ENCODE measurements at places on chromosomes 4 and X.

DNA sequence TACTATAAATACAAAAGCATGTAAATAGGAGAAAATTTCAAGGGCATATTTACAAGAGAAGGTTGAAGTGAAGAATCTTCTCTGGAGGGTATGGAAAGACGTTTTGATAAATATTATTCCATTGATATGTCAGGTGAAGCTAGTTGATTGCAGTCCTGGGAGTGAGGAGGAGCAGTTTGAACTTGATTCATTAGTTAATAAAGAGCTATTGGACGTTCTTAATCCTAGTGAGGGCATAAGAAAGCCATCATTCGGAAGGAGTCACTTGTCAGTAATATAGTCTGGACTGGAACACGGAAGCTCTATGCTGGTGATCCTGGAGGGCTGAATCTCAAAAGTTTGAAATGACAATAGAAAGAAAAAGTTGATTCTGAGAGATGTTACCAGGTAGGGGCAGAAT lies 455.1 kb downstream of the PACRGL start:
- no peak for DNase-seq

GRCh38 chr4:144174401-144175067 lies 34.0 kb upstream of the GYPA start:
- peak; percentile 71 for DNase-seq

DNA sequence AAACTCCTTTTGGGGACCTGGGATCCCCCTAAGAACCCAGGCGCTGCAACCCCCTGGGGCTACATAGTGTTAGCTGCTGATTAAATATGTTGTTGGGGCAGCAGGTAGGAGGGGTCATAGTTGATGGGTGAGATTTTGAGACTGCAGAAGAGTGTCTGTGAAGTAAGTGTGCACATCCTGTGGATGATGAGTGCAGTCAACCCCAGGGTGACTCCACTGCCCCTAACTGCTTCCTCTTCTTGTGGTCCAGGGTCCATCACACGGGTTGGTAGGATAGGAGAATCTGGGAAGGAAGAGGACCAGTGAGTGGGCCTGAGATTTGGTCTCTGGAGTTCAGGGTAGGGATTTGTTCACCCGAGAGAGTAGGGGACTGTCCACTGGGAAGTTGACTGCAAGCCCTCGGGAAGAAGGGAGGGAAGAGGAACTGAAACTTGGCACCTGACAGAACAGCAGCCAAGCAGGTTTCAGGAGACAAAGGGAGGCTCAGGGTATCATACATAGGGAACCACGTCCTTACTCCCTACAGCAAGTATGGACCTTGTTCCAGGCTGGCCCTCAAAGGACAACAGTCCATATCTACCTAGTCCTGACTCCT lies 8.5 kb downstream of the DLG3 start:
- DNase-seq, result no peak

- DNase-seq, result no peak
Observed at GRCh38 chr4:43456383-43456782, 563.9 kb downstream of the GRXCR1 start.

- DNase-seq, result no peak
Observed at GRCh38 chr4:140168474-140168873, 14.5 kb upstream of the MAML3 start.

- no peak for DNase-seq
Observed at GRCh38 chrX:135923353-135923752, 29.8 kb downstream of the SAGE1 start.

DNA sequence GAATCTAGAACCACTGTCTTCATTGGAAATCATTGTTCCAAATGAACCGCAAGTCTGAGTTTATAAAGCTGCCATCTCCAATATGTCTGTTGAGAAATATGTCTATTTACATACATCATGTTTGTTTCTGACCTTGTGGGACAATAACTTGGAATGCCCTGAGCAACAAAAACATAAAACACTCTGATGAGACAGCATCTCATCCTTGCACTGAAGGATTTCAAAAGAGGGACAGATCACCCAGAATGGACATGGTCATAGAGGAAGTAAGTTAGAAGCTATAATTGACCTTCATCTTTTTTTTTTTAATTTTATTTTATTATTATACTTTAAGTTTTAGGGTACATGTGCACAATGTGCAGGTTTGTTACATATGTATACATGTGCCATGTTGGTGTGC lies 22.5 kb downstream of the RXFP1 start:
- no peak for DNase-seq

- DNase-seq, result peak; percentile 37
Observed at GRCh38 chrX:48493890-48494364, 14.9 kb upstream of the PORCN start.

- no peak for DNase-seq
Observed at GRCh38 chr4:185467101-185467500, 4.4 kb downstream of the CCDC110 start.

DNA sequence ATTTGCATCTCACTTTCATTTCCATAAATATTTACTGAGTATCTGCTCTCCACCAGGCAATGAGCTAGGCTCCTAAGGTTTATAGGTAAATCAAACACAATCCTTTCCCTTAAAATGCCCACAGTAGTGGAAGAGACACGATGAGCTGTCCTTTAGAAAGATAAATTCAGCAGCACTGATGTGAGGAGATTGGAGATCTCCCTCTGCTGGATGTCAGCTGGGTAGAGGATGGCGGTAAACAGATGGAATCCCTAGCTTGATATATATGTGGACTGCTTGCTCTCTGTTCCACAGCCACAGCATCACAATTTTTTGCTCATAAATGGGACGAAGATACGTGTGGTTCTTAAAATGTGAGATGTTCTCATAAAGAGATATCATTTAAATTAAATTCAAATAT lies 216.4 kb upstream of the RASGEF1B start:
- no peak for DNase-seq

DNA sequence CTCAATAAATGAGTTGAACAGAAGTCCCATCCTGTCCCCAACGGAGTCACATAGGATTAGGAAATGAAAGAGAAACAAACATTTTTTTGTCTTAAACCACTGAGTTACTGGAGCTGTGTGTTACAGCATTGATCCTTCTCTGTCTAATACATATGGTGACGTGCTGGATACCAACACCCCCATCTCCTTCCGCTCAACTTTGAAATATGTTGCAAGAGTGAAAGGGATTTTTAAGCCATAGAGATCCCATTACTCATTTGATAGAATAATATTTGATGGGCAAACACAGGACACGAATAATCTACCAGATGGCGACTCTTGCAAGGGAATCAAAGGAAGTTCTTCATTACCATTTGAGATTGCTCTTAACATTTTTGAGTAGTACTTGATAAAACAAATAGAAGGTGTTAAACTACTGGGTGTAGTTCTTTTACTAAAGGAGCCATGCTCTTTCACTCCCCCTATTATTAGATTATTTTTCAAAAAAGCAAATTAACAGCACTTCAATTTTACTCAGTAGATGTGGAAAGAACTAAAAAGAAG lies 140.5 kb downstream of the PACRGL start:
- DNase-seq, result no peak

DNA sequence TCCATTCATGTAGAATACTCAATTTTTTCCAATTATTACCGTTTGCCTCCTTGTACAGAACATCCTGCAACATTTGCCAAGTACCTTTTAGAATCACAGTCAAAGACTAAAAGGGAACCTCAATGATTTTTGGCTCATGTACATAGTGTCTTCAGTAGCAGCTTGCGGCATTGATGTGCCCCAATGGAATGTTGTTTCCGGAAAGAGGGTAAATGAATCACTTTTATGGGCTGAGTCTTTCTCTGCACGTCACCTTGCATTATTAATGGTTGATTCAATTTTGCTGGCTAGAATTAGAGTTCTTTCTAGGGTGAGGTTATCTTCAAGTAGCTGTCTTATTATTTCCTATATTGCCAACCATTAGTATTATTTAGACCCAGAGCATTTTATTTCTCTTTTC lies 116.9 kb upstream of the GABRA2 start:
- no peak for DNase-seq

DNA sequence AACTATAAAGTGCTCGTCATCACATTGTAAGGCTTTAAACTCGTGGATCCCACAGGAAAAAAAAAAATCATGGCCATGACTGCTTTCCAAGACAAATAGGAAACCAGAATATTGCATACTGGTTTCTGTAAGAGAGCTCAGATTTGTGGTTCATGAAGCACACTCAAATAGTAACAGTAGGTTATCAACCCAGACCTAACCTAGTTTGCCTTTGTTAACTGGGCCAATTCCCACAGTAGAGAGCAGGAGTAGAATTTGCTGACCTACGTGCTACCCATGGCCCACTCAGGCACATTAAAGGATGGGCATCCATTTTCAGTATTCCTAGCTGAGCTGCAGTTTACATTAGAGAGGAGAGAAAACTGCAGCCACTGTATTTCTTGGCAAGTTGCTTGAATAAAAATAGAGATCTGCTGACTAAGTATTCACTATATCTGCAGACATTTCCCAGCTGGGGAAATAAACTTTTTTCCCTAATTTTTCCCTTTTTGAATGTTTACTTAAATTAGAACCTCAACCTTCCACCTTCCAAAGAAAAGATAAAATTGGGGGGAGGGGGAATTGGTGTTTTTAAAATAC lies 218.5 kb downstream of the SPANXN3 start:
- no peak for DNase-seq

DNA sequence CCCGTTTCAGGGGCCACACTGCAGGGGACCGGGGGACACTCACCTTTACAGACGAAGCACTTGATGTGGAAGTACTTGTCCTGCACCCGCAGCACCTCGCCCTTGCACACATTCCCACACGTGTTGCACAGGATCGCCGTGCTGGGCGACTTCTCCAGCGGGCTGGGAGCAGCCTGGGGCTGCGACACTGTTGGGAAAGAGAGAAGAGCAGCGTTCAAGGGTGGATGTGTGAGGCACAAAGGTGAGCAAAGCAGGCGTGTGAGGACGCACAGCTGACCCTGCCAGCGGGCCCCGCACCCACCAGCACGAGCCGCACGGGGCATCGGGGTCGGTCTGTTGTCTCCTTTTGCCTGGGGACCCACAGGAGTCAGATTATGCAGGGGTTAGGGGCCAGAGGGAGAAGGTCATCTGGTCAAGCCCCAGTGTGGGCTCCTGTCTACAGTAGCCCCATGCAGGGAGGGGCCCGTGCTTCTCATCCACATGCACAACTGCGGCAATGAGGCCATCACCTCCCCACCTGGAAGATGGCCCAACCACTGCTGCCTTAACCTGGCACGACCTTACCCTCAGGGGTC lies 52.1 kb downstream of the ABLIM2 start:
- DNase-seq, result no peak

GRCh38 chr4:175090116-175090515 lies 172.0 kb downstream of the ADAM29 start:
- no peak for DNase-seq

DNA sequence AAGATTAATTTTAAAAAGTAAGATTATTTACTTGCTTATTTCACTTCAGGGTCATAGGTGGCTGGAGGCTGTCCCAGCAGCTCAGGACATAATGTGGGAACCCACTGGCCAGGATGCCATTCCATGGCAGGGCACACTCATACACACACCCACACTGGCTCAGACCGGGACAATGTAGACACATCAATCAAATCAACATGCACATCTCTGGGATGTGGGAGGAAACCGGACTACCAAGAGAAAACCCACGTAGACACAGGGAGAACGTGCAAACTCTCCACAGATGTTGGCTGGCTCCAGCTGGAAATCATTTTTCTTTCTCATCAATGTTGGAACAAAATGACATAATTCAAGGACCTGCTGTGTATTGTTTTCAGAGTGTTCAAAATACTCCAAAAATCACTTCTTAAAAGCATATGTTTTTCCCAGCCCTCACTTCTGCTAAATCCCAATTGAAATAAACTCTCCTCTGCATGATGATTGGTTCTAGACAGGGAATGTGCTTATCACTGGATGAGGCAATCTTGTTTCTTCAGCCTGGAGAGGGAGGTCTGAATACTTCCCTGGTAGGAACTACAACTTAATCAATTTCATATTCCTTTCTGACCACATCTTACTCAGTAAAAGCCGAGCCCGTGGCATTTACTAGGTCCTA lies 18.6 kb upstream of the CPE start:
- DNase-seq, result no peak

GRCh38 chrX:21675931-21676330 lies 17.8 kb upstream of the KLHL34 start:
- DNase-seq, result no peak

DNA sequence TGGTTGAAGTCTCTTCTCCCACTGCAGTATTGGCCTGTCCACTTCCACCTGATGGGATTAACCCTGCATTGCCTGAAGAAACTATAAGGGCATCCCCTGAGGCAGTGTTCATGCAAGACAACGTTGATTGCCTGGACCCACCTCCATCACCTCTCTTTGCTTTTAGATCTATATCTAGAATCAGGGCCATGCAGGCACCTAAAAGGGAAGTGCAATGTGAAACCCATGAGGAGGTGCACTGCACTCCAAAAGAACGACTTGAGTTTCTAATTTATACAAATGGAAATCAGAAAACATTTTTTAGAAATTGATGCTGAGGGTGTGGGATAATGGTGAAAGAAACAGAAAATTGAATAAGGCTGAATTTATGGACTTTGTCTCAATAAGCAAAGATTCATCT lies 694.4 kb downstream of the TRAM1L1 start:
- no peak for DNase-seq

DNA sequence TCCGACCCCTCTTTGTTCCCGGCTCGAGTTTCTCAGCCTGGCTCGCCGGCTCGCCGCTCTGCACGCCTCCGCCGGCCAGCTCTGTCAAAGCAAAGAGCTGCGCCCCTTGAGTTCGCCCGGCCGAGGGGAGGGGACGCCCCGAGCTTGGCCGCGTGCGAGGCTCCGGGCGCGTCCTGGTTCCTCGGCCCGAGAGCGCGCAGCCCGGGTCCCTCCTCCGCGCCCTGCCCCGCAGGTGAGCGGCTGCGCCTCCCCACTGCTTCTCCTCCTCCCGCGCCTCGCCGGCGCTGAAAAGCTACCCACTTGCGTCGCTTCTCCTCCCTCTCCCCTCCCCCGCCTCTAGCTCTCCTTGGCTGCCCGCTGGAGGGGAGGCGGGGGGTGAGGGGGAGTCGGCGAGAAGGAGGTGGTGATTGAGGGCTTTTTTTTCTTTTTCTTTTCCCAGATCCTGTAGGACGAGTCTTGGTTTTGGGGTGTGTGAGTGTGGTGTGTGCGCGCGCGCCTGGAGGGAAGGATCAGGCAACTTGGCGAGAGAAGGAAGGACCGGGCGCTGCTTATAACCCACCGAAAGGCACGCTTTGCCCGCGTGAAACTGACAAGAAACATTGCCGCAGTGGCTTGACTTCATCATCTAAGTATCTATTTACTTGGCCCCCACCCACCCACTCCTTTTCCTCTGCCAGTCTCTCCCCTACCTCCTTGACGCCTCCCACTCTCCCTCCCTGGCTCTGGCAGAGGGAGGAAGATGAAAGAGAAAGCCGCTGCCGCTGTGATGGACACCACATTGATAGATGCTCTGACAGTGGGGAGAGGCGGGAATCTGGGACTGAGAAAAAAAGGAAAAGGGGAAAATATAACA lies at the start of gene LEF1:
Gene LEF1 (minus strand): TSS at position 262 of the 853 bp plus-strand sequence. CDS start 1,165 bp downstream, outside the sequence.
- peak; percentile 29 for DNase-seq

DNA sequence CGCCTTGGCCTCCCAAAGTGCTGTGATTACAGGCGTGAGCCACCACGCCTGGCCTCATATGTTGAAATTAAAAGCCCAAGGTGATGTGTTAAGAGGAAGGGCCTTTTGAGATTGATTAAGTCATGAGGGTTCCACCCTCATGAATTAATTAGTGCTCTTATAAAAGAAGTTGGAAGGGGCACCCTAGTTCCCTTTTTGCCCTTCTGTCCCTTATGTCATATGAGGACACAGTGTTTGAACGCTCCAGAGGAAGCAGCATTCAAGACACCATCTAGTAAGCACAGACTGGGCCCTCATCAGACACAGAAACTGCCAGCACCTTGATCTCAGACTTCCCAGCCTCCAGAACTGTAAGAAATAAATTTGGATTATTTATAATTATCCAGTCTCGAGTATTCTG lies 5.1 kb upstream of the APLN start:
- no peak for DNase-seq
